ENCODE measurements at places on chromosomes 11 and 22. TPM values are rescaled to one million over a fixed set of nuclear protein-coding genes. Genes with fewer than 3 reads are reported as not detected.

DNA sequence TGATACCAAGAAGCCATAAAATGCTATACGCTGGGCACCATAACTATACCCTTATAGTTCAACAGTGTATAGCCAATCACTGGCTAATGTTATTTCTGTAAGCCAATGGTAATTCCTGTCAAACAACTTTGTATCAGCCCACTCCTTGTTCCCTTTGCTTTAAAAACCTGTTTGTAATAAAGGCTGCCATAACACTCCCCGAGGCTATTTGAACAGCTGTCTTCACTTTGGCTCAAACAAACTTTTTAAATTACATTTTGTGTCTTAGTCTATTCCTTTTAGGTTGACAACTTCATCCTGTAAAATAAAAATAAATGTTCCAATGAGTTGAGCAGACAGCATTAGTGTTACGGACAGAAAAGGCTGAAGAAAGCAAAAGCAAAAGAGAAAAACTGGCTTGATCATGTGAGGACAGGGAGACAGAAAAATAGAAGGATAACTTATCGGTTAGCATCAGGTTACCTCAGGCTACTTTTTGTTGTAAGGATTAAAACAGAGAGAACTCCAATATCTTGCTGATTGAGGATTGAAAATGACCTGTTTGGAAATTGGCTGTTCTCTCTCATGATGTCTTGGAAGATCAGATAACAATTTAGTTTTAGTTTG is 95.0 kb downstream of the AASDHPPT start:
- H3K4me1 ChIP-seq = no peaks in the 10 kb centered on the region
- no peak overlapping the region for H3K27ac ChIP-seq
- H3K36me3 ChIP-seq = no peaks in the 10 kb centered on the region
- DNase-seq = no peak
- H3K4me3 ChIP-seq = no peak overlapping the region
- no peaks in the 10 kb centered on the region for H3K27me3 ChIP-seq

The DTX4 gene
- 7.6 TPM for total RNA-seq

- no peaks in the 10 kb centered on the region for H3K36me3 ChIP-seq
- H3K27me3 ChIP-seq = no peaks in the 10 kb centered on the region
- no peak overlapping the region for H3K27ac ChIP-seq
- H3K4me1 ChIP-seq = no peaks in the 10 kb centered on the region
Observed at GRCh38 chr11:130650456-130651030, 202.1 kb downstream of the ADAMTS15 start.

The P4HA3 gene
- not detected for total RNA-seq

The ISX gene
- total RNA-seq = not detected

The CNIH2 gene
- total RNA-seq = 2.8 TPM

- no peak overlapping the region for H3K27ac ChIP-seq
- peaks cover 3% of the 10 kb centered on the region for H3K4me1 ChIP-seq
- no peak overlapping the region for H3K4me3 ChIP-seq
Observed at GRCh38 chr22:22720724-22721261, 76.4 kb downstream of the GGTLC2 start.

- H3K4me3 ChIP-seq = no peak overlapping the region
- no peaks in the 10 kb centered on the region for H3K27me3 ChIP-seq
- DNase-seq = no peak
Observed at GRCh38 chr11:113574586-113574985, 99.4 kb upstream of the DRD2 start.

The CCDC15 gene
- 2.2 TPM for total RNA-seq

GRCh38 chr11:125583496-125583895 is 9.2 kb upstream of the STT3A start:
- H3K36me3 ChIP-seq = peaks cover 8% of the 10 kb centered on the region
- DNase-seq = no peak
- no peak overlapping the region for H3K27ac ChIP-seq
- no peaks in the 10 kb centered on the region for H3K4me1 ChIP-seq

DNA sequence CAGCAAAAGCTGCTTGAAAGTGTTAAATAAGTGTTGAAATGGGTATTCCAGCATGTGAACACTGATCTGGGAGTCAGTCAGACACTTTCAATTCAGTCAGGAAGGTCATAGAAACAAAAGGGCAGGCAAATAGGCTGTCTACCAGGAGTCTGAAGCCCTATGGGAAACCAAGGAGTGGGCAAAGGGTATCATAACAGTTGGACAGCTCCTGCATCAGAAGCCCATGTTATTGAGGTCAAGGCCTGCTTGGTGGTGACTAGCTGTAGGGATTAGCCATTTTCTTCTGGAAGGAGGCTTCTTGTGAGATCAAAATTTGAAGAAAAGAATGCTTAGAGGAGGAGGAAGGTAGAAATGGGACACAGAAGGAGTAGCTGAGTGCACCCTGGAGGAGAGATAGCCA is 97.3 kb downstream of the STIM1 start:
- no peak overlapping the region for H3K27ac ChIP-seq
- no peak for DNase-seq
- H3K4me3 ChIP-seq = no peak overlapping the region
- peaks cover 31% of the 10 kb centered on the region for H3K4me1 ChIP-seq

- H3K36me3 ChIP-seq = no peaks in the 10 kb centered on the region
- no peak overlapping the region for H3K4me3 ChIP-seq
- no peak for DNase-seq
- H3K27ac ChIP-seq = no peak overlapping the region
- peaks cover 64% of the 10 kb centered on the region for H3K27me3 ChIP-seq
Observed at GRCh38 chr22:22094921-22095320, 112.3 kb upstream of the TOP3B start.

DNA sequence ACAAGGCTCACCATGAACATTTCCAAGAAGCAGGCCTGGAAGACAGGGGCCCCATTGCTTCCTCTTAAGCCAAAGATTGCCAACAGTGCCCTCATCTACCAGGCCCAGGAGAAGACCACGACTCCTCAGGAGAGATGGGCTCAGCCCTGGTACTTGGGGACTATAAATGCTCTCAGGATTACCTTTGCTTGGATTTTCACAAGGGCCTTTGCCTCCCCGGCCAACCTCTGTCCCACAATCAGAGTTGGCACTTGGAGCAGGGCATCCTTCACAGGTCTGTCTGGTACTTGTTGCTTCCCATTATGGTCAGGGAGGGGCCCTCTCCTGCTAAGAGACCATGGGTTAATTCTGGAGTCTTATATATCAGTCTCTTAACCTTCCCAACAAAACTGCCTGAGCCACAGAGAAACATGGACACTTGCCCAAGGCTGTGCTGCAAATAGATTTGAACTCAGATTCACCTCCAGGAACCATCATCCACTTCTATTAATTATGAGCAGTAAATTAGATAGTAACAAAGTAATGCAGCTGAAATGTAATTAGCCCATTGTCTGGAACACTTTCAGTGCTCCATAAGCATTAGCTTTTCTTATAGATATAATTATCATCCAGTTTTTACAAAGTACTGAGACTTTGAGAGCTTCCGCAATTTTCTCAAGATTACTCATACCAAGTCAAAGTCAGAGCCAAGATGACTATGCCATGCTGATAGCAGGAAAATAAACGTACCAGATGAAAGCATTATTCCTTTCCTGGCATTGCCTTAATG is 33.5 kb downstream of the POU2AF3 start:
- no peak overlapping the region for H3K27ac ChIP-seq
- H3K4me3 ChIP-seq = no peak overlapping the region
- no peaks in the 10 kb centered on the region for H3K36me3 ChIP-seq
- H3K27me3 ChIP-seq = no peaks in the 10 kb centered on the region
- DNase-seq = no peak

- H3K4me3 ChIP-seq = no peak overlapping the region
- no peak overlapping the region for H3K27ac ChIP-seq
- no peaks in the 10 kb centered on the region for H3K27me3 ChIP-seq
- no peak for DNase-seq
- H3K36me3 ChIP-seq = no peaks in the 10 kb centered on the region
Observed at GRCh38 chr11:15697437-15698236, 582.9 kb downstream of the INSC start.

DNA sequence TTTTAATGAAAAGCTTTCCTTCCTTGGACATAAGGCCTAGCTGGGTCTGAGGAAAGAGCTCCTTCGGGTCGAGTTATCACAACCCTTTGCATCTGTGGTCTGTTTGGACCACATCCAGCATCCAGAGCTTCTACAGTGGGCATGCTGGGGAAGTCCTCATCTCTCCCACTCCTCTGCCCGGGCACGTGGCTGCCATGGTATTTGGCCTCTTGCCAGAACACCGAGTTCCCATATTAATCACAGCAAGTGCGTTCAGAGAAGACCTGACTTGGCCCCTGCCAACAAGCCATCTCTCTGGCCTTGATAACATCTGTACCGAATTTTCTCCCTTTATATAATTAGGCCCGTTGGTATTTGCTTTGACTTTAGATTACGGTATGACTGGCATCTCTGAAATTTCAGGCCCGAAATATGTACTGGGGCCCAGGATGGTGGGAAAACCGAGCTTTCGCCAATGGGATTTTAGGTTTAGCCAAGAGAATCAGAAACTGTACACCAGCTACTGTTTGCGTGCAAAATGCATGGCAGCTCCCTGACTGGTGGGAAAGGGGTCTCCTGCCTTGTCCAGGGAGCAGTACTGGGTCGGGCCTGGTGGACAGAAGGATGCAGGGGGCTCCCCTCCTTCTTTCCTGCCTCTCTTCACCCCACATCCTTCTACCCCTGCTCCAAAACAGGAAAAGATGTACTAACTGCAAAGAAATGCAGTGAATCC is 90.0 kb downstream of the MICAL2 start:
- peak; percentile 88 for DNase-seq
- H3K36me3 ChIP-seq = peaks cover 20% of the 10 kb centered on the region
- H3K27me3 ChIP-seq = no peaks in the 10 kb centered on the region
- H3K27ac ChIP-seq = peak overlapping the region; percentile 89
- H3K4me1 ChIP-seq = peaks cover 38% of the 10 kb centered on the region
- H3K4me3 ChIP-seq = no peak overlapping the region

The APOL2 gene
- total RNA-seq = 23.8 TPM

DNA sequence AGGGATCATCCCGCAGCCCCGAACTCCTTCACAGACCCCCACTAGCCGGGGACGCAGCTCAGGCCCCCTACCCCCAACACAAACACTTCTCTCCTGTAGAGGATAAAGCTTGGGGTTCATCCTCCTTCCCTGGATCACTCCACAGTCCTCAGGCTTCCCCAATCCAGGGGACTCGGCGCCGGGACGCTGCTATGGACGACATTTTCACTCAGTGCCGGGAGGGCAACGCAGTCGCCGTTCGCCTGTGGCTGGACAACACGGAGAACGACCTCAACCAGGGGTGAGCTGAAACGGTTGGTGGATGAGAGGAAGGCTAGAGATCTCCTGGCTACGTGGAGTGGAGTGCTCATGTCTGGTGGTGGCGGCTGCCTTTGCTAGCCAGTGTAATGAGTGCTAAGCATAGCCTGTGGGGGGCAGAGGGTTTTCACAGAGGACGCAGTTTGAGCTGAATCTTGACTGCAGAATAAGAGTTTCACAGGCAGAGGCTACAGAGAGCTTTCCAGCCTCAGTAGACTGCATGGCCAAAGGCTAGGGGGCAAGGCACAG is 580 bp downstream of the ILK start:
- H3K4me1 ChIP-seq = peaks cover 35% of the 10 kb centered on the region
- H3K27ac ChIP-seq = 0 out of 2 replicates have a peak overlapping the region, but pooled peaks have one; percentile 31
- peak overlapping the region; percentile 66 for H3K4me3 ChIP-seq
- no peak for DNase-seq
- no peaks in the 10 kb centered on the region for H3K27me3 ChIP-seq

GRCh38 chr11:69278091-69278867 is 15.7 kb upstream of the MYEOV start:
- no peak overlapping the region for H3K27ac ChIP-seq
- H3K4me3 ChIP-seq = no peak overlapping the region
- no peak for DNase-seq
- H3K27me3 ChIP-seq = peaks cover 3% of the 10 kb centered on the region
- H3K36me3 ChIP-seq = no peaks in the 10 kb centered on the region

DNA sequence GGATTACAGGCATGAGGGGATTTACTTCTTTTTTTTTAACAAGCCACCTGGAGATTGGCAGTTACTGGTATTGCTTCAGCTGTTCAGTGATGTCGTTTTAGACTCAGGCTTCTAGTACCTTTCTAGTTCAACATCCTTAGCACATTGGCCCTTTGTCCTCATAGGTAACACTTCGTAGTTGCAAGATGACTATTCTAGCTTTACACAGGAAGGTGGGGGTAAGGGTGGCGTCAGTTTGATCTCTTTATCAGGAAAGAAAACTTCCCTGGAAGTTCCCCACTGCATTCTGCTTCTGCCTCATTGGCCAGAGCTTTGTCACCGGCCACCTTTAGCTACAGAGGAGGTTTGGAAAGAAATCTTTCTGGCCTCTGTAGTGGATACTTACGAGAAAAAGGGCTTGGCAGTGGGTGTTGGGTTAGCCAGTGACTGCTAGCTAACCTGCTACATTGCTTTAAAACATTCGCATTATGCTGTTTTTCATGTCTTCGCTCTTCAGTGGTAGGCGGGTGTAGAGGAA is 40.7 kb downstream of the SFI1 start:
- no peaks in the 10 kb centered on the region for H3K27me3 ChIP-seq
- no peaks in the 10 kb centered on the region for H3K4me1 ChIP-seq
- H3K27ac ChIP-seq = no peak overlapping the region

The CD6 gene
- total RNA-seq = not detected

The C11orf87 gene
- total RNA-seq = not detected

GRCh38 chr22:39146256-39147101 is 6.0 kb downstream of the CBX7 start:
- H3K36me3 ChIP-seq = peaks cover 19% of the 10 kb centered on the region
- H3K27me3 ChIP-seq = no peaks in the 10 kb centered on the region
- no peak overlapping the region for H3K27ac ChIP-seq
- no peak for DNase-seq

- H3K4me1 ChIP-seq = no peaks in the 10 kb centered on the region
- no peak overlapping the region for H3K4me3 ChIP-seq
- no peak overlapping the region for H3K27ac ChIP-seq
- H3K36me3 ChIP-seq = no peaks in the 10 kb centered on the region
Observed at GRCh38 chr11:131833366-131833765, 463.0 kb downstream of the NTM start.

GRCh38 chr11:11419747-11420146 is 66.7 kb upstream of the CSNK2A3 start:
- no peak overlapping the region for H3K27ac ChIP-seq
- no peak overlapping the region for H3K4me3 ChIP-seq
- H3K36me3 ChIP-seq = no peaks in the 10 kb centered on the region
- DNase-seq = no peak
- no peaks in the 10 kb centered on the region for H3K27me3 ChIP-seq

DNA sequence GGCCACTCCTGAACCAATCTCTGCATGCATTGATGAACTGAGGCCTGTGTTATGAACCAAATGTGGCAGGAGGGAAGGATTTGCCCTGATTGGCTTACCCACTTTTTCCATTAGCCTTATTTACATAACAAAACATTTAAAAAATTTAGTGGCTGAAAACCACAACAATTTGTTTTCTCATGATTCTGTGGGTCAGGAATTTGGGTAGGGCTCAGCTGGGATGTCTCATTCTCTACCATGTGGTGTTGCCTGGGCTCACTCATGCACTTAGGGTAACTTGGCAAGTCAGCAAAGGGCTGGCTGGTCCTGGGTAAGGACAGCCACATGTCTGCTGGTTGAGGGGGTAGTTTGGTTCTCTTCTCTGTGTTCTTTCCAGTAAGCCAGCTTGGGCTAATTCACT is 35.1 kb upstream of the CYP2R1 start:
- H3K27me3 ChIP-seq = no peaks in the 10 kb centered on the region
- no peaks in the 10 kb centered on the region for H3K4me1 ChIP-seq
- no peak overlapping the region for H3K27ac ChIP-seq
- no peak overlapping the region for H3K4me3 ChIP-seq
- no peak for DNase-seq

GRCh38 chr22:38981992-38982927 is at the start of gene APOBEC3B:
Gene APOBEC3B (plus strand): TSS chr22:38982347. CDS start chr22:38982454, 107 bp downstream.
- H3K36me3 ChIP-seq = peaks cover 13% of the 10 kb centered on the region
- H3K4me3 ChIP-seq = peak within 1 kb of the TSS; percentile 42
- H3K27me3 ChIP-seq = no peaks in the 10 kb centered on the region

The TUB gene
- total RNA-seq = 2.3 TPM

All from SJSA1 (cell line).